ENCODE measurements at places on chromosomes 5 and 9.
A peak's percentile ranks its signal among the peaks of the same experiment; 100 is the strongest.

- no peak for DNase-seq
Measured at GRCh38 chr5:140341591-140341990, 4.8 kb downstream of the HBEGF start.

DNA sequence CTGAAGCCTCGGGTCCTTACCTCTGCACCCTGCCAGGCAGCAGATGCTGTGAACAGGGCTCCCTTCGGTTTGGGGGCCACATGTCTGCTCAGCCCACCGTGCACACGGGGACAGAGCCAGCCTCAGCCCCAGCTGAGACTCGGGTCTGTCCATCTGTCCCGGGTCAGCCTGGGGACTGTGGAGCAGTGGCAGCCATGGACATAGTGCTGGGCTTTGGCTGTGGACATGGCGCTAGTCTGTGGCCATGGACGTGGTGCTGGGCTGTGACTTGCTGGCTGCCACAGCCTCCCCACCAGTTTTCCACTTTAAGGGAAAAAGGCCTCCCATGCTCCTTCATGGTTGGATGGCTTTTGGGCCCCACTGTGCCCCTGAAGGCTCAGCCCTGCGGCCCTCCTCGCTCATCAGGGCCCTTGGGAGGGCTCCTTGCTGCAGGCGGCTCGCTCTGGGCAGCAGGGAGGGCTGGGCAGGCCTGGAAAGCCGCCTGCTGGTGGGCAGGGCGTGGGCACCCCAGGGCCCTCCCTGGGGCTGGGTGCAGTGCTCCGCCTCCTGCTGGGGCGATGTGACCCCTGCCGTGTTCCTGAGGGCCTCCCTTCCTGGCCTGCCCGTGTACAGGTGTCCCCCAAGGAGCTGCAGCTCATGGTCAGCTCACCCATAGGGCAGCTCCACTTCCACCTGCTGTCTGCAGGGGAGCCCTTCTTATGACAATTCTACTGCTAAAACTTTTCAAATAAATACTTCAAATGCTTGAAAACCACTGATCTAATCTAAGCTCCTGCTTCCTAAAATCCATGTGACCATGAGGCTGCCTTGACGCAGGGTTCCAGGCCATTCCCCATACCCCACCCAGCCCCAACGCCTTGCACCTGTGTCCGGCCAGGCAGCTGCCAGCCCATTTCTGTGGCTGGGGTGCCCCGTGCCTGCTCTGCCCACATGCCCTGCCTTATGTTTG is 112.1 kb upstream of the LMX1B start:
- no peak for DNase-seq

DNA sequence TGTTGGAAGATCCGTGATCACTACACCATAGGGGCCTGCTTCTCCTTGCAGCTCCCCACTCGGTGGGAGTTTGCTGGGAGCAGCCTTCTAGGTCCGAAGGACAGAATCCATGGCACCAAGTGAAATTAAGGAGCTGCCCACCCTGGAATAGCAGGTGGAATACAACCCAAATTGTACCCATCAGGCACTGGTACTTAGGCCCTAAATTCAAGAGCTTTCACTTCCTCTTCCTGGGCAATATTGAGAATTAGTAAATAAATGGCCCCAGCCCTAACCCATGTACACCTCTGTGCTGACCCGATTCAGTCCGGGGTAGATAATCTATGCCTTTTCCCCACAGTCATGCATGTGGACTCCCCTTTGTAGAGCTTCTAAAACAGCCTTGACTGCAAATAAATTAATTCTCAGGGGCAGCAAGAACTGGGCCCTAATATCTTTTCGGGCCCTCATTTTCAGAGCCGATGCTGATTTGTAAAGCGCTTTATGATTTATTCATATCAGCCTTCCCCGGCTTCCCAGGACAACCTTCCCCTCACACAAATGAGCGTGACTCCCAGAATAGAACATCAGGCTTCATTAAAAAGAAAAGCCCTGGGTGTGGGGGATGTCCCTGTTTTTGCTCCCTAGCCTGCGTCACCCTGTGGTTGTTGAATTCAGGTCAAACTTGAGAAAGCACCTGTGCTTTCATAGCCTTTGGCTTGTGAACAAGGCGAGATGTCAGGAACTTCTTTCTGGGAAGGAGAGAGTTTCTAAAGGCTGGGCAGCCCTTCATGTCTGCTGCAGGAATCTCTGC is 126.1 kb upstream of the TBC1D2 start:
- DNase-seq: no peak

- DNase-seq: no peak
Measured at GRCh38 chr5:91741764-91742505, 358.8 kb upstream of the ARRDC3 start.

DNA sequence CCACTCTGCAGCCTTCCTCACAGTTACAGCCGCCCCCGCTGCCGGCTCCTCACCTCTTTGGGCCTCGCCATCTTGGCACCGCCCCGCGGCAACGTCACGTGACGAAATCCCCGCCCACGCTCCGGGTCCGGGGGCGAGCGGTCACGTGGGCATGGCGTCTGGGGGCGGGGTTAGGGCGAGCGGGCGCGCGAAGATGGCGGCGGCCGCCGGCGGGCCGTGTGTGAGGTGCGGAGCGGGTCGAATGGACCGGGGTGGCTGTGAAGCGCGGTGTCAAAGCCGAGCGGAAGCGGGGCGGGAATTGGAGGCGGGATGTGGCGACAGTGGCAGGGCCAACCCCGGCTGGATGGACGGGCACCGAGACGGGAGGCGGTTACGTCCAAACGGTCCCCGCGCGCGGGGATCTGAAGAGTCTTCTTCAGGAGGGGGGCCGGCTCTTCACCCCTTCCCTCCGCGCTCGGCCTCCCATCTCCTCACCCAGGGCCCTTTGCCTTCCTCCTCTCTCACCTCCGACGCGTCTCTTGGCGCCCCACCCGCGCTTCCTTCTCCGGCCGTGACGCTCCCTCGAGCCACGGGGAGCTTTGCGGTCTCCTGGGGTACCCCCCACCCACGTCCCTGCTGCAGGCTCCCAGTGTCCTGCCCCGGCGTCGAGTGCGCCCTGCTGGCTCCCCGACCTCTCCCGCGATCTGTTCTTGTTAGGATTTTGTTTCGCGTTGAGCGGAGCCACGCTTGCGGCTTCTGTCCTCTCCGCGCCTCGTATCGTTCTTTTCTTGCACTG is at the start of the genes DOLK and NUP188:
TSS of gene DOLK (minus strand) at position 77 of the 775 bp plus-strand sequence. CDS start 300 bp downstream, outside the sequence.
TSS of gene NUP188 (plus strand) at position 173 of the 775 bp plus-strand sequence. CDS start at position 194, 21 bp downstream.
- peak; percentile 97 for DNase-seq

DNA sequence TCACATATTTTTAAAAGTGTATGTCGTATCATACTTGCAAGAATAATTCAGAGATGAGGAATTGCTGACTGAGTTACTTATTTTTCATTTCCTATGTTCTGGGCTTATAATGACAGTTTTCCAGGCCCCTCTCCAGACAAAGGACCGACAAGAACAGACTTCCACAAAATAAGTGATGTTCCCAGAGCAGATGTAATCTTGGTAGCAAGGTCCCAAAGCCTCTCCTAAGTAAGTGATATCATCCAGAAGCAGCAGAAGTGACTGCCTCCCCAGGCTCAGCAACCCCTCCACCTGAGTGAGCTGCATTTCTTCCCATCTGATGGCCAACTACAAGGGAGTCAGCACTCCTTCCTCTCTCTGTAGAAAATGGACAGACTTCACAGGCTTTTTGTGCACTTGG is 57.1 kb downstream of the SEMA6A start:
- DNase-seq: no peak

- DNase-seq: no peak
Measured at GRCh38 chr5:73135021-73135420, 14.6 kb downstream of the TMEM171 start.

DNA sequence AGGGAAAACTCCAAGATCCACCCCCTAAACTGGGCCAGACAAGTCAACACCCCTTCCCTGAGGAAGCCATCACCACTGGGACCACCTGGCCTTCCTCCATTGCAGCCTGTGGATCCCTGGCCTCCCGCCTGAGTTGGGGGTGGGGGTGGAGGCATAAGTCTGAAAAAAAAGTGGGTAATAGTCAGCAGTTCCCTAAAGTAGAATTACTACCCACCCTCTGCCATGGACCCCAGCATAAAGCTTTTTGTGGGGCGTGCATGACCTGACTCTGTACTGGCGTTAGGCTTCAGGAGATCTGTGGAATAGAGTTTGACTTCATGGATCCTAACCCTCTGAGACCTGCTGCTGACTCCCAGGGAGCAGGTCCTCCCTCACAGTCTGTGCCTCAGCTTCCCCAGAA is 2.0 kb upstream of the CXXC5 start:
- no peak for DNase-seq

DNA sequence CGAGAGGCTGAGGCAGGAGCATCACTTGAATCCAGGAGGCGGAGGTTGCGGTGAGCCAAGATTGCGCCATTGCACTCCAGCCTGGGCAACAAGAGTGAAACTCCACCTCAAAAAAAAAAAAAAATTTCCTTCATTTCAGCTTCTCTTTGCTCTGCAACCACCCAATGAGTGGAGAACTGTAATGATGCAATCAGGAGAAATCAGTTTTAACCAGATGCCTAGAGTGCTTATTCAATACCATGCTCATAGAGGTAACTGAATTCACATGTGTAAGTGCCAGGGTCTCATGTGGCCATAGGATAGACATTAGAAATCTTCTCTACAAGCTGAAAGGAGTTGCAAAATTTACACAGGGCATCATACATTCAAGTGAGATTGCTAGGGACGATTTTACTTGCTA is 70.6 kb downstream of the HMHB1 start:
- no peak for DNase-seq

DNA sequence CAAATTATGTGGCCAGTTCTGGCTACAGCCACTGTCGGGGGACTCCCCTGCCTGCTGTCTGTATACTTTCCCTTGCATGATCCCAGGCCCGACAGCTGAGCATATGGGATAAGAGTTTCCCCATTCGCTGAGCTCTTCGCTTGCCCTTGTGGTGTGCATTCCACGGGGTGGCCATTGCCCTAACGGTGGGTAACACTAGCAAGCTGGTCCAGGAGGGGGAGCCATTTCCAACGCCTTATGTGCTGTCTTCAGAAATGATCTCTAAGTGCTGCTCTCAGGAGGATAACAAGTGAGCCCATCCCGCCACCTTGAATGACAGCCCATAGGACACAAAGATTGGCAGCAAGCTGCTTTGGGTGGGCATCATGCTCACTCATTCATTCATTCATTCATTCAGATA is 190.9 kb downstream of the FSTL4 start:
- peak; percentile 6 for DNase-seq
